ENCODE measurements at places on chromosomes 11 and 22.

- DNase-seq = no peak
These were observed 113.1 kb downstream of the RBFOX2 start for GRCh38 chr22:35915477-35916013.

- DNase-seq = no peak
These were observed 76.8 kb upstream of the CCND1 start for GRCh38 chr11:69563946-69564775.

DNA sequence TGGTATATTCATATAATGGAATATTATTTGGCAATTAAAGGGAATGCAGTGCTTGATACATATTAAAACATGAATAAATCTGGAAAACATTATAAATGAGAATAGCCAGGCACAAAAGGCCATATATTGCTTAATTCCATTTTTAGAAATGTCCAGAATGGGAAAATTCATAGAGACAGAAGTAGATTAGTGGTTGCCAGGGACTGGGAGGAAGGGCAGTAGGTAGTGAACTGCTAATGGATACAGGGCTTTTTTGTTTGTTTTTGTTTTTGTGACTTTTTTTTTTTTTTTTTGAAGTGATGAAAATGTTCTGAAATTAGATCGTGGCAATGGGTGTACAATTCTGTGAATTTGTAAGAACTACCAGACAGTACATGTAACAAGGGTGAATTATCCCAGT, 86.1 kb downstream of the YAP1 start:
- DNase-seq = no peak

DNA sequence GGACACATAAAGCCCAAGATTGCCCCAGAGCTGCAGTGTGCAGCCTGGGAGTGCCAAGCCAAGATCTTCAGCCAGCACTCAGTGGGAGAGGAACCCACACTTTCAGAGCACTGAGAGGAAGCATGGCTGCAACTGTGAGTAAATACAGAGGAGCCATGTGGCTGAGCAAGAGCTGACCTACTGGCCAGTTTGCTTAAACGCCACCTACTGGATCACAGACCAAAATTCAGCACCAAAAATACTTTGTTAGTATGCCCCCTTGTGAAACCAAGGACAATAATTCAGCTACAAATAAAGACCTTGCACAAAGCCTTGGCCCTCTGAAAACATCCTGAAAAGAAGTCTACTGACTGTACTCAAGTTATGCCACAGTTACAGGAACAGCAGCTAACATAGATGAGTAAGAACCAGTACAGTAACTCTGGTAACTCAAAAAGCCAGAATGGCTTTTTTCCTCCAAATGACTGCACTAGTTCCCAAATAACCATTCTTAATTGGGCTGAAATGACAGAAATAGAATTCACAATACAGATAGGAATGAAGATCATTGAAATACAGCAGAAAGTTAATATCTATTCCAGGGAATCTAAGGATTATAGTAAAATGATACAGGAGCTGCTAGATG, 10.1 kb upstream of the OR4A15 start:
- no peak for DNase-seq

DNA sequence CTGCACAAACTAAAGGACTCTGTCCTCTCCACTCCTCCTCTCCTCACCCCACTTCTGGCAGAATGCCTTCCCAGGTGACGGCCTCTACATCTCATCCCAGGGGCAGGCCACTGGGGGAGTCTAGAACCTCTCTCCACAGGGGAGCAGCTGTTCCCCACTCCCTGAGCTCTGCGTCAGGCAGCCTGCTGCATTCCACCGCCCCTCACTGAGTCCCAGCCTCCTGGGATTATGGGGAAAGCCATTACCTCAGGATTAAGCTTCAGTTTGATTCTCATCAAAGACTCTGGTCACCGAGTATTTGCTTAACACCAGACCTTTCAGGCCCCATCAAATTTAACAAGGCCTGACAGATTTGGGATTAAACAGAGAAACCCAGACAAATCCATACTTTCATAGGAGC, 405.9 kb downstream of the NXPE2 start:
- peak; percentile 69 for DNase-seq

GRCh38 chr11:62988276-62988675, 3.5 kb upstream of the SLC22A6 start:
- DNase-seq = no peak

DNA sequence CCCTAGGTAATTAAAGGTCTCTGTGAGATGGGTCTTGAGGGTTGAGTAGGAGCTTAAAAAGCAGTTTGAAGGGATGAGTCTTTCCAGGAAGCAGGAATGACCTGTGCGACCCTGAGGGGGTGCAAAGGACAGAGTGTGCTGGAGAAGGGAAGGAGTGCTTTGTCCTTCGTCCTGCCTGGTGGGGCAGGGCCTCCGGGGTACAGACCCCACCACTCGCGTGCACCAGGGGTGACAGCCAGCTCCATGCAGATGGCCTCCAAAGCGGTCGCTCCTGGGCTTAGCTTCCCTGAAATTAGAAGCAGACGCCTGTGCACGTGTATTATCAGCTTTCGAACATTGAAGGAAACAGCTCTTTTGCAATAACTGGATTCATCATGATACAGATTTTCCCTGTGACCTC, 959.8 kb downstream of the BRD1 start:
- no peak for DNase-seq

DNA sequence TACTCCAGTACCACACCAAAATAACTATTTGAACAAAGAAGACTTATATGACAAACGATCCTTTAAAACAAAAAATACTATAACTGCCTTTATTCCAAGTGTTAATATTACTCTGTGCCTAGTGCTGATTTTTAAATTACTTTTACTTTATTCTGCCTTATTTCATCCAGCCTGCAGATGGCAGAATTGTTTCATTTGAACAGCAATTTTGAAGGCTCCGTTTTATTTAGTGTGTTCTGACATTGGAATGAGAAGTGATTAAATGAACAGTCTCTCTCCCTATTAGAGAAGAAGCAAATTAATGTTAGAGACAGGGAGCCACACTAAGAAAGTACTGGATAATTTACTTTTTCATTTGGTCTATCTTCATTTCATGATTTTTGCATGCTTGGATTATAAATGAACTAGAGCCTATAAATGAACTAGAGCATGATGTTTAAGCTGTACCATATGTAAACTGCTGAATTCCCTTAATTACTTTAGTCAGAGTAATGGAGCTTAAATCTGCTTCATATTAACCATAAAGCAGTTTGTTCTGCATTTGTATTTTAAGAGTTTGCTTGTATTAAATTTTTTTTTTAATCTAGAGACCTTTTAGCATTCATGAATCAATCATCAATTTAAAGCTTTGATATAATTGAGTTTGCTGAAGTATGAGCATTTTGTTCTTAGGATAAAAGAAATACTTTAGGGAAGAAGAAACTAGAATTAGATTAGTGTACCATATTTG, 9.8 kb downstream of the PDHX start:
- no peak for DNase-seq

- DNase-seq = no peak
These were observed at the start of gene MS4A1 for GRCh38 chr11:60455531-60456042. Gene MS4A1, plus strand, starts transcription at chr11:60455847. Its CDS starts 6,528 bp downstream, at chr11:60462375.

GRCh38 chr22:27750584-27751265, 50.8 kb downstream of the MN1 start:
- DNase-seq = no peak

- no peak for DNase-seq
These were observed 154.6 kb downstream of the HIPK3 start for GRCh38 chr11:33411751-33412150.

DNA sequence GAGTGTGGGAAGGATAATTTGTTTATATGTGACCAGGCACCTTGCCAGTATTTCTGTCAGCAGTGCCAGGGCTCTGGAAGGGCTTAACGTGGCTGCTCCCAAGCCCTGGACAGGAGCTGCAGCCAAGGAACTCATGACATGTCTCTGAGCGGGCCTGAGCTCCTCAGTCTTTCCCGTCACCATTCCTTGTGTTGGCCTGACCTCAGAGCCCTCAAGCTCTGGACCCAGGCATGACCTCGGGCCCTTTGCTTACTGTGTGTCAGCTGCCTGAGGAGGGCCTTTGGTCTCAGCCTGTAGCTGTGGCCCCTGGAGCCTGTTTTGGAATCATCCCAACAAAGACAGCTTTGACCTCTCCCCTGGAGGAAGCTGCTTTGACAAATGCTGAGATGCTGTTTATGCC, 264.1 kb upstream of the PLET1 start:
- no peak for DNase-seq

DNA sequence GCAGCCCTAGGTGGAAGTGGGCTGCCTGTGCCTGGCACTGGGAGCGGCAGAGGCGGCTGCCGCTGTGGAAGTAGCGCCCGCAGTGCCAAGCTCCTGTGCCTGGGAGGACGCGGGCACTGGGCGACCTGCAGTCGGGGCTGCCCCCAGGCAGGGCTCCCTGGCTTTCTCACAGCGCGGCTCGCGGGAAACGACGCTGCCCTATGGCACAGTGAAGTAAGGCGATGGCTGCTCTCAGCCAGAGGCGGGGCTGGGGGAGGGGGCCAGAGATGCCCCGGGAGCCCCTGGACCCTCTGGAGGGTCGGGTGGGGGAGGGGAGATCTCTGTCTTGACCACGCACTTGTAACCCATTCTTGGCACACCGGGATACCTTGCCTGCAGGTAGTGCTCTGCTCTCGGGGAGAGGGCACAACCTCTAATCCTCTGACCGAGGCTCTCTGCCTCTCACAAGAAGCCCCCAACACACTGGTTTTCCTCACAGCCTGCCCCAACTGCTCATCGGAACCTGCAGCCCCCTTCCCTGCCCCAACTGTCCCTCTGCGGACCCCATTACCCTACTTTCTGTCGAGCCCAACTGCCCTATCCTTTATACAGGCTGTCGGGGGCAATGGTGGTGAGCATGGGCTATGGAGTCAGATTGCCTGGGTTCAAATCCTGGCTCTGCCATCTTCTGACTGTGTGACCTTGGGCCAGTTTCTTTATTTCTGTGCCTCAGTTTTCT, 32.2 kb upstream of the TRIM29 start:
- DNase-seq = no peak

DNA sequence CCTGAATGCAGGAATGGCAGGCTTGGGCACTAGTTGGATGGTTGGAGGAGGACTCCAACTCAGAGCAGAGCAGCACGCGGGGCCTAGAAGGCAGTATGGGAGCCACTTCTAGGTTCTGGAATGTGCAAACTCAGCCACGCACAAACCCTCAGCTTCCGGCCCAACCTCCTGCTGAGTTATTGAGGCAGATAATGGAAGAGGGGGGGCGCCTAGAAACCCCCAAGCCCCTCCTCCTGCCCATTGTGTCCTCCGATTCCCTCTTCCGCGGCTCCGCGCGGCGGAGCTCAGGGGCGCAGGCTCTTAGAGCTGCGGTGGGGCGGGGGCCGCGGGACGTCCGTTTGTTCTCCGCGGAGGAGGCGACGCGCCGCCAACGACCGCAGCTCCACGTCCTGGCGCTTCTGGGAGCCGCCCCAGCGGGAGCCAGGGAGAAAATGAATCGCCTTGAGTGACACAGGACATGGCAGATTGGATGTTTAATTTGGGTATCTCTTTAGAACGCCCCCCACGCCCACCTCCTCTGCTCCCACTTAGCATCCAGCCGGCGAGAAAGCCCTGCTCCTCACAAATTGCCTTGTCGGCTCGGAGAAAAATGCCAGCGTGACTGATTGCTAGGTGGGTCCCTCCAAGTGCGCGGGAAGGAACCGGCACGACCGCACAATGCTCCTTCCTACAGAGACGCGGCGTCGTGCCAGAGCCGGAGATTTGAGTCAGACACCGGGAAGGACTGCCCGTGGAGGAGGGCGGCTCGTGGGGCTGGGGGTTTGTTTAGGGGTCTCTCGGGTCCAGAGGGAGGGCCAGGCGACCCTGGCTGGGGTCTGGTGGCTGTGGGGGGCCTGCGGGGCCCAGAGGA, 144.6 kb downstream of the NECTIN1 start:
- peak; percentile 48 for DNase-seq

DNA sequence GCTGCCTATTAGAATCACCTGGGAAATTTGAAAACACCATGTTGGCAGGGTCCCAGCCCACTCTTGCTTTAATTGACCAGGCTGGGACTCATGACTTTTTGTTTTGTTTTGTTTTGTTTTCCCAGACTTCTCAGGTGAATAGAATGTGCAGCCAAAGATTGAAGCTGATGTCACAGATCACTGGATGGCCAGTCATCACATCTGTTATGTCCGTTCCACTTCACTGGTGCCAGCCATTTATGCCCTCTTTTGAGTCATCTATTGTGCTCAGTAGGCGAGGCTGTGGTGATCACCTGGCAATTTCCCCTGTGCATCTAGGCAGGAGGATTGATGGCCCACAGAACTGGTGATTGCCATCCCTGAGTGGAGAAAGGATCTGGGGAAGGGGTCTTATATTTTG, 297.3 kb downstream of the INSC start:
- no peak for DNase-seq

DNA sequence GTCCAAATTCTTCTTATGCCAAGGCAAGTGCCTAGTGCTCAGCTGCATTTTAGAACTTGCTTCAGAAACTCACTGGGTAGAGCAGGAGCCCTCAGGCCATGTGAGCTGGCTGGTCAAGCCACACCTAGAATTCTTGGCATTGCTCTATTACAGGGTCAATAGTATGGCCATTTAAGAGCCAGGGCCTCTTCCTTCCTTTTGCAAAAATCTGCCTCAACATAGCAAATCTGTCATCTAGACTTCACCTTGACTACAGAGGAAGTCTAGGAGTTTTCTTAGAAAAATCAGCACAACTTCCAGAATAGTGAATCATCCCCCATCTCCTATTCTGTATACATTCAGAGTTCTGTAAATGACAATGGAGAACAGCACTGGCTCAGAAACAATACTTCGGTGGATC, 112.0 kb upstream of the TTC12 start:
- DNase-seq = no peak

- DNase-seq = no peak
These were observed 13.7 kb downstream of the MEI1 start for GRCh38 chr22:41713004-41713403.

- DNase-seq = no peak
These were observed 12.0 kb downstream of the RELA start for GRCh38 chr11:65650547-65651338.

- DNase-seq = no peak
These were observed 605.0 kb upstream of the RAG2 start for GRCh38 chr11:37203006-37203405.

- DNase-seq = peak; percentile 42
These were observed 98.0 kb upstream of the ASPHD2 start for GRCh38 chr22:26330971-26331625.

- DNase-seq = no peak
These were observed 44.9 kb downstream of the CD82 start for GRCh38 chr11:44610186-44610955.

DNA sequence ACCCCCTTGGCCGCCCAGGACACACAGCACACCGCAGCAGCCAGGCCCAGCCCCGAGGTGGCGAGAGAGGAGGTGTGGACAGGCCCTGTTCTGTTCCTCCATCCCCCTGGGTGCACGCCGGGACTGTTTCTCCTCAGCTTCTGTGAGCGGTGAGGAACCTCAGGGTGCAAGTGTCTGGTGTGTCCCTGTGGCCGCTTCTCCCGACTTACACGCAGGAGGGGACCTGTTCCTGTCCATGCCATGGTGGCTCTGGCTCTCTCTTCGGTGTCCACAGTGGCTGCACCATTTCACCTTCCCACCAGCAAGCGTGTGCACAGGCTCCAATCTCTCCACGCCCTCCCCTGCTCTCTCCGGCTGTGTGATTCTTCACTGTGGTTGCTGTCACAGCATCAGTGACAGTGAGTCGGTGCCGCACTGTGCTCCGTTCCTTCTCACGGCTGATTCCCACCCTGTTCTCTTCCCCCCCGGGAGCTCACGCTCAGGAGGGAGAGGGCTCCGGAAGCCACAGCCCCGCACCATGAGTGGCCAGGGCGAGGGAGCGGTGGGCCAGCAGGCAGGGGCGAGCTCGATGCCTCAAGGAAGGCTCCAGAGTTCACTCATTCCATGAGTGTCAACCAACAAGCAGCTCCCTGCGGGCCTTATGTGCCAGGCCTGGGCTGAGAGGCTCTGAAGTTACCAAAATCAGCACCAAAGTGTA, 18.6 kb upstream of the WNT7B start:
- no peak for DNase-seq

- no peak for DNase-seq
These were observed 10.2 kb downstream of the PHF5A start for GRCh38 chr22:41458161-41458728.

Data from D721Med (cell line).